Thymus (tissue), 14 donors: ENCODE measurements at places on chromosomes 5 and 9.

- DNase-seq = no peak
Measured at GRCh38 chr5:137693951-137694721, 41.8 kb downstream of the KLHL3 start.

- no peak for DNase-seq
Measured at GRCh38 chr9:2610985-2611384, 10.6 kb upstream of the VLDLR start.

DNA sequence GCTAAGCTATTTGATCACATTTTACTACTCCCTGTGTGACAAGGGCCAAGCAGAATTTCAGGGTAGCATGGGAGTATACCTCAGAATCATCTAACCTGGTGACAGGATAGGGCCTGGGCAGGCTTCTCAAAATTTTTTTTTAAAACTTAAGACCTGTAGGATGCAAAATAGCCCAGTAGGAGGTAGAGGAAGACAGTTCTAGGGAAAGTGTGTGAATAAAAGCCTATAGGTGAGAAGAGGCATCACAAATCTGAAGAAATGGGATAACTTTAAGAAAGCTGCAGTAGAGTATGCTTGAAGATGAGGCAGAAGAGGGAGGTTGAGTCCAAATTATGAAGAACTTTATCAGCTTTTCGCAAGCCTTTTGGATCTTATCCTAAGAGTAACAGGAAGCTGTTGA is 32.3 kb downstream of the CNTRL start:
- no peak for DNase-seq

GRCh38 chr5:55626790-55627189 is 85.3 kb downstream of the SLC38A9 start:
- no peak for DNase-seq

DNA sequence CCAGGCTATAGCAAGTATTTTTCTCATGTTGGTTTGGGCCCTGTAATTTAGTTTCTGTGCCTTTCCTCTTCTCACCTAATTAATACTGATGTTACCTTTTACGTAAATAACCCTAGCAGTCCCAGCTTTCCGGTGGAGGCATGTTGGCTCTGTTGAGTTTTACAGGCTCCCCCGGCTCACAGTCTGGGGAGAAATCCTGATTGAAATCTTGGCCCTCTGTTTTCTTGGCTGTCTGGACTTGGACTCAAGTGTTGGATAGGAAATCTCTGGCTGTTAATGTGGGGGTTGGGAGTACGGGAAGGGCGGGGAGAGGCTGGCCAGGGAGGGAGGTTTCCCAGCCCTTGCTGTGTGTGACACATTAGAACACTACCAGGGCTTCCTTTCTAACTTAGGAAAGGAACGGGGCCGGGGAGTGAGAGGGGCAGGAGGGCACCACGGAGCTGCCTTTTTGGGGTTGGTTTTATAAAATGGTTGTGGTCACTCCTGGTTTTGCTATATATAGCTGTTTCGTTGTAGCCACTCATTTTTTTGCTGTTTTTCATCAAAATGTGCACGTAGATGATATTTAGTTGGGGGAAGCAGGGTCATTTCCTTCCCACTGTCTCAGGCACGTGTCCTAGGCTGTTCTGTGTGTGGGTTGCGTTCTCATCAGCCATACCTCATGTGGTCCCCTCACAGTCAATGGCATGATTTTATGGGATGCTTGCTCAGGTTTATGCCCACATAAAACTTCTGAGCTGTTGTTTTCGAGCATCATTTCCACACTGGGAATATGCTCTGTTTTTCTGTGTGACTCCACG is 11.0 kb downstream of the TRIO start:
- DNase-seq = no peak

GRCh38 chr9:104069288-104069687 is 24.8 kb upstream of the SMC2 start:
- no peak for DNase-seq

DNA sequence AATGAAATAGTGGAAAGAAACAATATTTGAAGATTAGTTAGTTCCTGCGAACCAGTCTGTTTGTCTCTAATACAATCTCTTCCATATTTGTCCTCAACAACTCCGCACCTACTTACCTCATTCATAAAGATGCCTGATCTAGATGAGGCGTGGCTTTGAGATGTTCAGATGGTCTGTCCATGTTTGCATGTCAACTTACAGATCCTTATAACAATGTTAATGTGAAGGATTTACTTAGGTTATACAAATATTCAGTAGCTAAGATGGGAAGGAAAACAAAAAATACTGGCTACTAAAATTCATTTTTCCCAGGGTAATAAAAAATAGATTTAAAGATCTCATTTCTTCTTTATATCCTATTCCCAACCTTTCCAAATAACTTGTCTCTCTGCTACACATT is 8.3 kb downstream of the CDC14B start:
- no peak for DNase-seq

GRCh38 chr9:110579034-110579861 is at the start of gene SVEP1:
SVEP1 (minus strand) TSS chr9:110579741; CDS start chr9:110579543, 198 bp downstream.
- no peak for DNase-seq

DNA sequence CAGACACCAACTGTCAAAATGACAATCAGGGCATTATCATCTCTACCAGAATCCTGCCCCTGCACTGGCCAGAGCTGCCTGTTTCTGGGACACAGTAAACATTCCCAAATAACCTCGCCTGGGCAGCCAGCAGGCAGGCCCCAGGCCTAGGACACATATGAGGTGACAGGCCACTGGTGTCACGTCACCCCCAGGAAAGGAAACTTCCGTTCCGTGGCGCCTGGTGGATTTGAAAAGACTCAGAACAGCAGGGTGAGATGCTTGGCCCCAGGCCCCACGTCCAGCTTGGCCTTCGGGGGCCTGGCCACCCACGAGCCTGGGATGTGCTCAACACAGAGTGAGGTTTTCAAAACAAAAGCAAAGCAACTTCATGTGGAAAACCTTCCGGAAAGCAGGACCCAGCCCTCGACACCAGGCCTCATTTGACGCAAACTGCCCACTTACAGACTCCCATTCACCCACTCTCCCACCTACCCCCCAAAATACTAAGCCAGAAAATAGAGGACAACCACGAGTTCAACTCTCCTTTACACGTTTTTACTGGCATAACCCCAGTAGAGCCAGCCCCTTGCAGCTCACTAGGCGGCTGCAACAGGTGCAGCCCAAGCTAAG is 1.2 kb downstream of the SEMA4D start:
- no peak for DNase-seq

GRCh38 chr9:78963911-78964310 is 607.9 kb upstream of the TLE4 start:
- no peak for DNase-seq

DNA sequence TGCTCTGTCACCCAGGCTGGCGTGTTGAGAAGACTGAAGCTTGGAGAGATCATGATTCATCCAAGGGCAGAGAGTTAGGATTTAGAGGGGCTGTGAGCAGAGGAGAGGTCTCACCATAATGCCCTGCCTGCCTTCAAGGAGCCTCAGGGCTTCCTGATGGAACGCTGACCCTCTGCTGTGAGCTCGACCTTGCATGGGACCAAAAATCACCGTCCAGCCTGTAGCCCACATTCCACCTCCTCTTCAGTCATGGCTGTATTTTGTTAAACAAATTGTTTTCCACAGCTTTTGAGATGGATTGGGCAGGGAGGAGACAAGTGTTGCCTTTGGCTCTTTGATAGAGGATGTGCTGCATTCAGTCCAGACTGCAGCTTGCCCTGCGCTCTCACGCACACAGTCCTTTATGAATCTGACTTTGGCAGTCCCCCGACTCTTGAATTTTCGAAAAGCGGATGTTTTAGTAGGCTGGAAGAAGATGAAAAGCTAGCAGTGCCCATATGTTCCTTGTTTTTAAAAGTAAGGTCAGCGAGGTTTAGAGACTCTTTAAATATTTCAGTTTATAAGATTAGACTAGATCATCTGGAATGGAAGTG is 79.5 kb downstream of the MVB12B start:
- no peak for DNase-seq

GRCh38 chr5:180438785-180439780 is 55.1 kb upstream of the CNOT6 start:
- no peak for DNase-seq

GRCh38 chr5:21219251-21219650 is 1231.3 kb upstream of the CDH18 start:
- DNase-seq = no peak

- DNase-seq = no peak
Measured at GRCh38 chr5:143738417-143739401, 73.3 kb upstream of the HMHB1 start.

DNA sequence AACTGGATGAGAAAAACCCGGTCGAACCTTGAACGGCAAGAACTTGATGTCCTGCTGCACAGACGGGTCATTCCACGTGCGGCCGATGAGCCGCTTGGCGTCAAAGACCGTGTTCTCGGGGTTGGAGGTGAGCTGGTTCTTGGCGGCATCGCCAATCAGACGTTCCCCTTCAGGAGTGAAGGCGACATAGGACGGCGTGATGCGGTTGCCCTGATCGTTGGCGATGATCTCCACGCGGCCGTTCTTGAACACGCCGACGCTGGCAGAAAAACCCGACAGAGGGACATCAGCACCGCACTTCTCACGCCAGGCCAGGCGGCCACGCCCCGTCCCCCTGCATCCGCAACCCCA is 519 bp downstream of the HSPA5 start:
- DNase-seq = no peak

DNA sequence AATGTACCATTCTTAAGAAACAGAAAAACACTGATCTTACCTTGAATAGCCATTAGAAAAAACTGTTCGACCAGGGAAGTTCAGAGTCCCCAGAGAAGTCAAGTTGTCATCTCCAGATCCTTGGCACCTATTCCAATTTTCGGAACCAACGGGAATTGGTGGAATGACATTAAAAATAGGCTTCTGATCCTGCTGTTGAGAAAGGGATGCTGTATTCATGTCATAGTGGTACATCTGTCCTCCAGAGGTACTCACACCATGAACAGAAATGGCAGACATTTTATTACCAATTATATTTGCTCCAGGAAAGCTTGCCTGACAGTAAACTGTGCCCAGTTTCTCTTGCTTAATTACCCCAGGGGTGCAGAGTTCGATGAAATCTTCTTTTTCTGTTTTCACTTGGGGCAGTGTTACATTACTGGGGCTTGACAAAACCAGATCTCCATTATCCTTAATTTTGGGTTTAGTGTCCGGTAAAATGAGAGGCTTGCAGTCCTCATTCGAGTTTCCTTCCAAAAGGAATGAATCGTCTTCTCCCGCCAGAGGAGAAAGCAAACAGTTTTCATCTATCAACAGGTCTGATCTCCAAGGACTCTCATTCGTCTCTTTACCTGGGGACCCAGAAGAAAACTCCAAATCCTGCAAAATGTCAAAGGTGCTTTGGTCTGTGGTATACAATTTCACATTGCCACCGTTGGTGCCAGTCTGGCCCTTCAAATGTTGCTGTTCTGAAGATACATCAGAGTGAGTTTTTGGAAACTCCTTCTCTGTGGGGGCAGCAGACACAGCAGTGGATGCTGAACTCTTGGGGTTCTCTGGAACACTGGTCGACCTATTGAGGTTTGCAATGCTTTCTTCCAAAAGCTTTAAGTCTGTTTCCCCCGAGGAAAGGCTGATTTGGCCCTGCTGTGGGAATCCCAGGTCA is 3.6 kb downstream of the NR3C1 start:
- no peak for DNase-seq

- DNase-seq = no peak
Measured at GRCh38 chr5:82331557-82331956, 53.4 kb upstream of the RPS23 start.

- no peak for DNase-seq
Measured at GRCh38 chr5:178463321-178464155, 126.7 kb downstream of the COL23A1 start.

- no peak for DNase-seq
Measured at GRCh38 chr5:62127098-62127736, 178.8 kb upstream of the KIF2A start.

- DNase-seq = no peak
Measured at GRCh38 chr5:22572941-22573340, 280.2 kb downstream of the CDH12 start.

DNA sequence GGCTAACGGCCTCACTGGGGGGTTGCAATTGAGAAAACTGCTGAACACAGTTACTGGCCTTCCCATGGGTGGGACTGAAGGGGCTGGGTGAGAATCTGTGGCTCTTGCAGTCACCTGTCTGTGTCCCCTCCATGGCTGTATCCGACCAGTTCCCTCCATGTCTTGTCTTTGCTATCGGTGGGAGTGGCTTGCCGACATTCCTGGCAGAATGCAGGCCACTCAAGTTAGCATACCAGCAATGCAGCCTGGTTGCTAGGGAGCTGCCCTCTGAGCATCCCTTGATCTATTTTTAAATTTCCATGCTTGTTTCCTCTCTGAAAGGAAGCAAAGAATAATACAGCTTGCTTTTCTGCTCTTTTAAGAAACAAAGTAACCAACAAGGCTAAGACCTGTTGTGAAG is 1509.7 kb upstream of the WWC1 start:
- DNase-seq = no peak

GRCh38 chr5:36569491-36569890 is 36.9 kb upstream of the SLC1A3 start:
- DNase-seq = no peak

- DNase-seq = no peak
Measured at GRCh38 chr5:77777281-77777892, 1.2 kb upstream of the TBCA start.

DNA sequence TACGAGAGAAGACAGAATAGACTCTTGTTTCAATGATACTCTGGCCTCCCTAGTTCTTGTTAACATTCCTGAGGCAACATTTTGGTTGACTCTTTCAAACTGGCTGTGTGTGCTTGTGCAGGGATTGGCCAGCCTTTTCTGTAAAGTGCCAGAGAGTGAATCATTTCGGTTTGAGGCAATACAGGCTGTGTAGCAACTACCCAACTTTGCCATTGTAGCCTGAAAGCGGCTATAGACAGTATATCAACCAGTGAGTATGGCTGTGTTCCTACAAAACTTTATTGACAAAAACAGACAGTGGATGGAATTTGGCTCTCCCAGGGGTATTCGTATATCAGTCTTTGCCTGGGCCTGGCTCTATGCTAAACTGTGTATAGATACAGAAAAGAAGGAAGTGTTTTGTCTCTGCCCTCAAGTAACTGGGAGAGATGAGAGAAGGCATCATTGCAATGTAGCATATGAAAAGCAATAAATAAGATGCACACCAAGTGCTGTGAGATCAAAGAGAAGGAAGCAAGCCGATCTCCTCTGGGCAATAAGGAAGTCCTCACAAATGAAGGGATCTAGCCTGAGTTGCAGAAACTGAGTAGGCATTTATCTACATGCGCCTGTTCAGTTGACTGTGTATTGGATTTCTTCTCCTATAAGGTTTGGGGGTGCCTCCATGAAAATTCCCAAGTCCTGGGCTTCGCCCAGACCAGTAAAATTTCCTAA is 568.0 kb upstream of the KLF4 start:
- no peak for DNase-seq

DNA sequence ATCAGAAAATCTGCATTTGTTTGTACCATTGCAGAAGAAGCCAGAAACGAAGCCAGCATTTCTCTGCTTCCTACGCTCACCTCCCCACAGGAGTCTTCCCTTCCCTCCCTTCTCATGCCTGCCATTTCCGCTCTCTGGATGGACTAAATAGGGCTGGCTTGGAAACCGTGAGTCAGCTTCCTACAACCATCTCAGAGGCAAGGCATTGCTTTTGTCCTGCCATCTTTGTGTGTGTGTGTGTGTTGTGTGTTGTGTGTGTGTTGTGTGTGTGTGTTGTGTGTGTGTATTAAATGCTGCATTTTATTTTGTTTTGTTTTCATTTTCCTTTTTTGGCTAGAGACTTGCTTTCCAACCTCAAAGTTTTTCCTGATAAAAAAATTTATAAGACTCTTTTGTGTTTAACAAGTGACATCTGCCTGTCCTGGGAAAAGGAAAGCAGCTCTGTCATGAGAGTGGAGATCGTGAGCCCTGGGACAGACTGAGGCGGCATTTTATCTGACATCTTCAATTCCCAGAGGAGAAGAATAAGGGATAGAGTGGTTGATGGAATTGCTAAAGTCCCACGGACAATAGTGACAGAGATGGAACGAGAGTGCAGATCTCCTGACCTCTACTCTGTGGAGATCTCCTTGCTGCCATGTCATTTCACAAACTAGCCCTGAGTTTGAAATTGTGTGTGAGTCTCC is 7.5 kb upstream of the EGFLAM start:
- no peak for DNase-seq
